ENCODE measurements at places on chromosomes 4 and X.

DNA sequence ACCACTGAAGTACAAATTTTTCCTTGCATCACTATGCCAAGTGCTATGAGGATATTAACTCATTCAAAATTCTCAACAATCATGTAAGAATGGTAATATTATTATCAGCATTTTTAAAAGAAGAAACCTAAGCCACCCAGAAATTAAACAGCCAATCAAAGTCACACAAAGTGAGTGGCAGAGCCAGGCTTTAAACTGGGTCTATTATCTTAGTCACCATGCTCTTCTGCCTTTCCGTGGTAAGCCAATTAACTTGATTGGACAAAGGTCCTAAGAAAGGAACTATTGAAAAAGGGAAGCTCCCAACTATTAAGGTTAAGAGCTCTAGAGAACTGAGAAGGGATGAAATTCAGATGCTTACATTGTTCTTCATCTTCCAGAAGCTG lies 111.5 kb downstream of the ASB9 start:
- DNase-seq = no peak

- DNase-seq = no peak
Observed at GRCh38 chr4:103721251-103721650, 1.5 kb upstream of the TACR3 start.

GRCh38 chrX:17535229-17535628 lies 160.2 kb downstream of the NHS start:
- DNase-seq = no peak

- DNase-seq = no peak
Observed at GRCh38 chr4:1490654-1491327, 84.5 kb upstream of the NKX1-1 start.

DNA sequence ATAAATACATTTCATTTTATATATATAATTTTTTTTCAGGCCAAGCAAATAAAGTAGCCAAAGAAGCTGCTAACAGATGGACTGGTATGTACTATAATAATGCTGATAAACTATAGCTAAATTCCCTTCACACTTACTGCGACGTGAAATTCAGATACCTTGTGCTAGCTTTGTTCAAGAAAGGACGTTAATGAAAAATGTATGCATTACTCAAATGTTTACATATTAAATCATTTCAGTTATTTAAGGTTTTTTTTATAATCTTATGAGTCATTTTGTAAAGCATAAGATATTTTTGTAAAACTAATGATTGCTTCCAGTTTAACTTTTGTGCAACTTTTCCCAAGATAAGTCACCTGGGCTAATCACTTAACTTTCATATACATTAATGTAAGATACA lies 57.2 kb upstream of the TMEM131L start:
- no peak for DNase-seq

DNA sequence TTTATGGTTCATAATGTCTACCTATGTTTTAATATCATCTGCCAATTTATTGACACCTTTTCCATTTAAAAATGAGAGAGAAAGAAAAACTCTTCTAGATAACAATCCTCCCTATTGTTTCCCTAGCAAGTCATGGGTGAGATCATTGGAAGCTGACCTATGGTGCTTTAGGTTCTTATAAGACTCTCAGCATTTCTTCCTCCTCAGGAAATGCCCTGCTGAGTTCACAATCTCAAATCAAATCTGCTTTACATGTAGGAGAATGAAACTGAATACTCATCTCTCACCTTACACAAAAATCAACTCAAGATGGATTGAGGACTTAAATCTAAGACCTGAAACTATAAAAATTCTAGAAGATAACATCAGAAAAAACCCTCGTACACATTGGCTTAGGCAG lies 267.4 kb downstream of the RAPGEF2 start:
- no peak for DNase-seq

DNA sequence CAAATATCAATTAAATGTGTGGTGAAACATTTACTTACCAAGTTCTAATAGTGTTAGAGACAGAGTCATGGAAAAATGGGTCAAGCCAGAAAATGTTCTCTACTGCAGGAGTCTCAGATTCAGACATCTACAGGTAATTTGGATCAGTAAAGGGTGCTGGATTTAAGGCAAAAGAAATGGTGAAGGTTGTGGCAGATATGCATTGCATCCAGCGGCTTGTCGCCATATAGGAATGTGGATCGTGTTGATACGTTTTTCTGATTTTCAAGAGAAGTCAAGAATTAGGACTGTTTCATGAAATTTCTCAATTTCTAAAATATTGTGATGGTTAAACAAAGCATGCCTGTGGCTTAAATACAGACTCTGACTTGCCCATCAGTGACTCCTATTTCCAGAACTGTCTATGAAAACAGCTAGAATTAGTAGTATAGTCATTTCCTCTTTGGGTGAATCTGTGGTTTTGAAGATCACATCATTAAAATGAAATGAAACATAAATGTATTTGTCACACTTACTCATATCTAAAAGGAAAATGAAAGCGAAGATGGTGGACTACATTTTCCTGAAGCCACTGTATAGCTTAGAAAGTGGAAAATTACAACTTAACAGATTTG lies 110.1 kb upstream of the VEGFC start:
- no peak for DNase-seq

- no peak for DNase-seq
Observed at GRCh38 chr4:165458471-165458870, 79.7 kb downstream of the CPE start.

GRCh38 chr4:83759611-83760010 lies 223.7 kb downstream of the GPAT3 start:
- no peak for DNase-seq

GRCh38 chr4:113043591-113043990 lies 5.9 kb upstream of the ANK2 start:
- no peak for DNase-seq

DNA sequence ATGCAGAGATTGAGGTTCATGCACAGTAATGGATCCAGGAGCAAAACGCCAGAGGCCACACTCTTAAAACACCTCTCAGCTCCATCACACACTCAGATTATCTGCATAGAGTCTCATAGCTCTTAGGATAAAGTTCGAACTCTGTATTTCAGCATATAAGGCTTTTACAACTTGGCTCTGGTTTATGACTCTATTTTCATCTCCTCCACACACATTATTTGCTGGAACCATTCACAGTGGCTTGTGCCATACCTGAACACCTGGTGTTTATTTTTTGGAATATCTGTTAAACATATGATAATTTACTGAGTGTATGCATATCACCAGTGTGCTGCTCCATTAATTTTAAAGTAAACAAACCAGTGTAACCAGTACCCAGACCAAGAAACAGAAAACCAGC lies 27.2 kb downstream of the RASL11B start:
- DNase-seq = no peak
